ENCODE measurements at places on chromosomes 1 and 21.

DNA sequence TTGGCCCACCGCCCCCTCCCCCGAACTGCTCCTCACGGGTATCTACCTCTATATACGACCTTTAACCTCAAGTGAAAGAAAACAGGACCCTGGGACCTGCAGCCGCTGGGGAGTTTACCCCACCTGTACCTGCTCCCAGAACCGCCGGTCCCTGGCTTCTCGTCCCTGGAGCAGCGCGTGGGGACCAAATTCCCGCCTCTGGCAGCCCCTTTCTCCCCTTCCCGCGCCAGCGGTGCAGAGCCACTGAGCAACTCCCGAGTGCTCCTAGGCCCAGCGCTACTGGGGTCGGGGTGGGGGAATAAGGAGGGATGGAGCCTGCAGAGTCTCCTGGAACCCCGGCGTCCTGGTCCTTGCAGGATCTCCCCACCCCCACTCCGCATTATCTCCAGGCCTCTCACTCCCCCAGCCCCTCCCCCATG lies 1.6 kb downstream of the SYT6 start:
- no peak for DNase-seq

GRCh38 chr1:155086128-155086741 lies 7.6 kb downstream of the EFNA3 start:
- peak; percentile 77 for DNase-seq

DNA sequence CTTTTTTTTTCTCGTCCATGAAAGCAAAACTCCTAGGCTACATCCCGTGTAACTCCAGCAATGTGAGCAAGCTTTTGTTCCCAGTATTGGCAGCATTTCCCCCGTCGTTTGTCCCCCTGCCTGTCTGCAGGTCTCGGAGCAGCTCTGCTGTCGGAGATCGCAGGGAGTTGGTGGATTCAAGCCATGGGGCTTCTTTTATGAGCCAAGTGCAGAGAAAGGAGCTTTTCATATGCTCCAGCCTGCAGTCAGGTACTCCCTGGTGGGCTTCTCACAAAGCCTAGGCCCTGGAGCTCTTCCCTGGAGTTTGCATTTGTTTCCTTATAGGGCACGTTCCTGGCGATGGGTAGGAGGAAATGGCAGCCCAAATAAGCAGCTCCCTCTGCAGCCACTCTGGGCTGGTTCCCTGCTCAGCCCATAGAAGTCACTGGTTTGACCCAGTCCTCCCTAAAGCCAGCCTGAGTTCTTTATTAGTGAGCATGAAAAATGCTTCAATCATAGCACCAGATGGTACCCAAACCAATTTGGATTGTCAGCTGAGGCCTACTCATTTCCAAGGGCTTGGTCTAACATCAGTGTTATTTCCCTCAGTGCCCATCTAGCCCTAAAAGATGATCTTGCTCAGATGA lies 78.3 kb downstream of the NUF2 start:
- peak; percentile 90 for DNase-seq

GRCh38 chr1:97593192-97593591 lies 327.6 kb downstream of the DPYD start:
- DNase-seq, result peak; percentile 20

GRCh38 chr1:96096613-96097321 lies 624.8 kb upstream of the PTBP2 start:
- DNase-seq, result no peak

- DNase-seq, result no peak
Observed at GRCh38 chr1:184929711-184930202, 44.6 kb downstream of the NIBAN1 start.

Data from brain (organoid and tissue), 16 donors.